ENCODE measurements at places on chromosomes 7 and 10.
A peak's percentile ranks its signal among the peaks of the same experiment; 100 is the strongest.

- no peak for DNase-seq
Measured at GRCh38 chr10:11231285-11231684, 213.6 kb downstream of the CELF2 start.

GRCh38 chr10:116101616-116102315, 171.2 kb downstream of the GFRA1 start:
- no peak for DNase-seq

DNA sequence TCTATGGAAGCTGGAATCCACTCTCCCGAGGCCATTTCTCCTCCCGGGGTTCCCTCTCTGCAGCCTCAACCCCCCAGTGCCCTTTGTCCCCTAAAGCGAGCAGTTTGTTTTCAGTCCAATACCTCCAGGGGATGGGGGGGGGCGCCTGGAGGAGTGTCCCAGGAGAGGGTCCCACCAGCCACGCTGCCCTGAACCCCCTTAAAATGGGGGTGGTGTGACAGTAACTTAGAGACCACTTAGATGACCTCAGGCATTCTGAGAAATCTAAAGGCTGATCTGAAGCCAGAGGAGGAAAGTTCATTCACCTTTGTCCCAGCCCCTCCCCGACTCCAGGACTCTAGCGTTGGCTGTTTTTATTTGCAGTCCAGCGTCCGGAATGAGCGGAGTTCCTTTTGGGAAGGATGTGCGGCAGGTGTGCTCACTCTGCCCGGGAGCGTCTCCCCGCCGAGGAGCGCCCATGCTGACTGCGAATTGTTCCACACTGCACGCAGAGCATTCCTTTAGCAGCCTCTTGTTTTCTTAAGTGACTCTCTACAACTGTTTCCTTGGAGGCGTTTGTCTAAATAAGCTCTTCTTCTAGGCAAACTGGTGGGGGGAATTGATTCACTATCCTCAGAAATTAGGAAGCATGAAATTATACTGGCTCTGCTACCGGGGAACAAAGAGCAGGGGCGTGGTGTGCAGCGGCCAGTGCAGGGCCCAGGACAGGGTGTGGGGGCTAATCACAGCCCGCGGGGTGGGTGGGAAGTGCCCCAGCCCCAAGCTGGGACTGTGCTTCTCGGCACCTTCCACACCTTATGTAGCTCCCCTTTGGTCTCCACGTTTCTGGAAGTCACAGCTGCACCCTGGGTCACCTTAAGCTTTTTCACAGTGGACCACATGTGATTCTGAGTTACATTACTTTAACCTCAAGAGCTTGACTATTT, 46.3 kb downstream of the SYPL1 start:
- no peak for DNase-seq

DNA sequence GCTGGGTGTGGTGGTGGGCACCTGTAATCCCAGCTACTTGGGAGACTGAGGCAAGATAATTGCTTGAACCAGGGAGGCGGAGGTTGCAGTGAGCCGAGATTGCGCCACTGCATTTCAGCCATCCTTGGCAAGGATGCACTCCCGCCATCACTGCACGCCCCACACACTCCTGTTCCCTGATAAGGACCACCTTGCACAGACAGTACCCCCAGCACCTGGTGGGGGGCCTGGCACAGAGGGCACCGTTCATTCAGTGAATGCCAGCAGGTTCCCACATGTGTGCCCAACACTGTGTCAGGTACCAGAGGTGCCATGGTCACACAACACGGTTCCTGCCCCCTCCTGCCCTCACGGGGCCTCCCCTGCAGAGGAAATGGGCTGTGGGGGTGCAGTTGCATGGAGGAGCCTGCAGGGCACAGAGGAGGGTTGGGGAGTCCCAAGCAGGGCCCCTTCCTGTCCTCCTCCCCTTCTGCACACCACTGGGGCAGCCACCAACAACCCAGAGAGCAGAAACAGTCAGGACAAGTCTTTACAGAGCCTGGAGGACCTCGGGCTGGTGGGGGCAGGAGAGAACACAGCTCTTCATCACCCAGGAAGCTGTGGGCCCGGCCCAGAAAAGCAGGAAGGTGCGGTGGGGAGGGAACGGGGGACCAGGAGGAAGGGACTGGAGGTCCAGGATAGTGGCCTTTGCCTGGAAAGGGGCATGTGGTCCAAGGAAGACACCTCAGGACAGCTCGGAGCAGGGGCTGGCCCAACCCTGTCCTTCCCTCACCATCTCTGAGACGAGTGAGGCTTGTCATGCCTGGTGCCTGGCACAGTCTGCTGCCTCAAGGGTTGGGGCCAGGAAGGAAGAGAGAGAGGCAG, 7.1 kb downstream of the CRYGN start:
- DNase-seq = no peak

DNA sequence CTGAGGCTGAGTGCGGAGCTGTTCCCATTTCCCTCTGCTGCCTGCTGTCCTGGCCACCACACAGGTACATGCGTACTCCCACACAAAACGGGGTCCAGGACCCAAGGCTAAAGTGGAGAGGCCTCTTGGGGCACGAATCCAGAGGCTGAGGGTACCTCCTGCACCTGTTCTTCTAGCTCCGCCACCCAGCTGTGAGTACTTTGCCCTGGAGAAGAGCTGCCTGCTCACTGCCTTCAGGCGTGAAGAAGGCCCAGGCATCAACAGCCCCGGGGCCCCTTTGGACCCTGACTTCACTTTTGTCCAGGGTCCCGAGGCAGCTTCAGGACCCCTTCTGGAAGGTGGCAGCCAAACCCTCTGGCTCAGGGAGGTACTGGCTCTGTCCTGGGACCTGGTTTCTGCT, 88.6 kb downstream of the HIF1AN start:
- DNase-seq = no peak

- DNase-seq = no peak
Measured at GRCh38 chr7:98945852-98946251, 67.5 kb downstream of the TRRAP start.

DNA sequence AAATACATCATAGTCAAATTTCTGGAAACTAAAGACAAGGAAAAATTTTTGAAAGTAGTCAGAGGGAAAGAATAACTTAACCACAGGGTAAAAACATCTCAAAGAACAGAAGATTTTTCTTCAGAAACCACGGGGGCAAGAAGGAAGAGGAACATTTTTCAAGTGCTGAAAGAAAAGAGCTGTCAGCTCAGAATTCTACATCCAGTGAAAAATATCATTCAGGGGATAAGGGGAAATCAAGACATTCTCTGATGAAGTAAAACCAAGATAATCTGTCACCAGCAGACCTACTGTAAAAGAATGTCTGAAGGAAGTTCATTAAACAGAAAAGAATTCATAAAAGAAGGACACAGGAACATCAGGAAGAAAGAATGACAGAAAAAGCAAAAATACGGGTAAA, 111.2 kb upstream of the TMEM72 start:
- DNase-seq = no peak

DNA sequence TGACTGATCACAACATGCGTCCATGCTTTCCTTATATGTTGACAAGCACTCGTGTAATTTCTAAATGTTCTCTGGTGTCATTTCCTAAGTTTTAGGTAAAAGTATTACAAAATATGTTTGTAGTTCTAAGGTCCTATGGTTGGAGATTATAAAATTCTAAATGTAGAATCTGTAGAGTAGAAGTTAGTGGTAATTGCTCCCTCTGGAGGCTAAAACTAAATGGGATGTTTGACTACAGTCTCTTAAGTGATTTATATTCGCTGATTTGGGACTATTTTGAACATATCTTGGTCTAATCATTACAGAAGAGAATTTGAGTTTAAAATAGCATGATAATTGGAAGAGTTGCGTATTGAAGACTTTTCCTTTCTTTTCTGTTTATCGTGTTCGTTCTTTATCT, 74.1 kb downstream of the ZMYND11 start:
- DNase-seq = no peak

- DNase-seq = no peak
Measured at GRCh38 chr7:50832744-50833143, 50.0 kb upstream of the GRB10 start.

DNA sequence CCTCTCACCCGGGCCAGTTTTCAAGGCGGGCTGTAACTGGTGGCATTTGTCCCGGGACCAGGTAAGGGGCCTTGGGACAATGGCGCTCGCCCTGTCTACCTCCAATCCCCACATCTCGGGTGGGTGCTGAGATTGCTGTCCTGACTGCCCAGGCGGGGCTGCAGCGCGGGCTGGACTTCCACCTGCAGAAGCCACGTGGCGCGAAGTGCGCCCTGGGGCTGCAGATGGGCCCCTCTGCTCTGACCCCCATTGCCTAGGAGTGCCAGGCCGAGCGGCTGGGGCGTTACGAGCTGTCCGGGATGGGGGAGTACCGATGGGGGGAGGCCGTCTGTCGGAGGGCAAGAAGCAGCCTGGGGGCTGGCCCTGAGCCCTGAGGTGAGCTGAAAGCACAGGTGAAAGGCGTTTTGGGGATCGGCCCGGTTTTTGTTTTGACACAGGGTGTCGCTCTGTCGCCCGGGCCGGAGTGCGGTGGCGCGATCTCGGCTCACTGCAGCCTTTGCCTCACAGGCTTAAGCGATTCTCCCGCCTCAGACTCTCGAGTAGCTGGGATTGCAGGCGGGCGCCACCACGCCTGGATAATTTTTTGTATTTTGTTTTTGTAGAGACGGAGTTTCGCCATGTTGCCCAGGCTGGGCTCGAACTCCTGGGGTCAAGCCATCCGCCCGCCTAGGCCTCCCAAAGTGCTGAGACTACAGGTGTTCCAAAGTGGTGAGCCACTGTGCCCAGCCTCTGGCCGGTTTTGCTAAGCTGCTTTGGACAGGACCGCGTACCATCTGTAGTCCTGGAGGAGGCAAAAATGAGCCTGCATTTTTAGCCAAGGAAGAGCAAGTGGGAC, at the start of gene SFXN2:
TSS of gene SFXN2 (plus strand) at position 16 of the 835 bp plus-strand sequence. CDS start 12,001 bp downstream, outside the sequence.
- no peak for DNase-seq

- no peak for DNase-seq
Measured at GRCh38 chr7:140168816-140169215, 8.0 kb downstream of the KDM7A start.

GRCh38 chr10:14731875-14732512, 42.7 kb downstream of the FAM107B start:
- DNase-seq = no peak

- no peak for DNase-seq
Measured at GRCh38 chr10:52895059-52895458, 122.5 kb upstream of the MBL2 start.

GRCh38 chr7:1607696-1608095, 37.9 kb upstream of the PSMG3 start:
- DNase-seq = no peak

GRCh38 chr10:118698421-118698820, 56.3 kb downstream of the CACUL1 start:
- no peak for DNase-seq

- DNase-seq = no peak
Measured at GRCh38 chr7:84924353-84924752, 262.5 kb downstream of the SEMA3D start.

DNA sequence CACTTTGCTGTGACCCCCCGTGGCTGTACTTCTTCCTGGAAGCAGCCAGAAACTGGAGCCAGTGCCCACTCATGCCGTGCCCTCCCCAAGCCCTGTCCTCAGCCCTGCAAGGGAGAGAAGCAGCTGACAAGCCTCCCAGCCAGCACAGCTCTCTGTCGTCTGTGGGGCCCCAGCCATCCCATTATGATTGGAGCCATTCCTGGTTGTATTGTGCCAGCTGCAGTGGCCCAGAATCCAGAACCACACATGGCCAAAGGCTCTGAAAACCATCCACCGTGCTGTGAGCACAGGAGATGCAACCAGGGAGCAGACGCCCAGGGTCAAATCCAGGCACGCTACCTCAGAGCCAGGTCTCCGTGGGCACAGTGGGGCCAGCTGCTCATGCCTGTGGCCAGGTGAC, 18.7 kb downstream of the GRID2IP start:
- peak; percentile 13 for DNase-seq

- no peak for DNase-seq
Measured at GRCh38 chr7:108077709-108078108, 52.5 kb downstream of the LAMB4 start.

DNA sequence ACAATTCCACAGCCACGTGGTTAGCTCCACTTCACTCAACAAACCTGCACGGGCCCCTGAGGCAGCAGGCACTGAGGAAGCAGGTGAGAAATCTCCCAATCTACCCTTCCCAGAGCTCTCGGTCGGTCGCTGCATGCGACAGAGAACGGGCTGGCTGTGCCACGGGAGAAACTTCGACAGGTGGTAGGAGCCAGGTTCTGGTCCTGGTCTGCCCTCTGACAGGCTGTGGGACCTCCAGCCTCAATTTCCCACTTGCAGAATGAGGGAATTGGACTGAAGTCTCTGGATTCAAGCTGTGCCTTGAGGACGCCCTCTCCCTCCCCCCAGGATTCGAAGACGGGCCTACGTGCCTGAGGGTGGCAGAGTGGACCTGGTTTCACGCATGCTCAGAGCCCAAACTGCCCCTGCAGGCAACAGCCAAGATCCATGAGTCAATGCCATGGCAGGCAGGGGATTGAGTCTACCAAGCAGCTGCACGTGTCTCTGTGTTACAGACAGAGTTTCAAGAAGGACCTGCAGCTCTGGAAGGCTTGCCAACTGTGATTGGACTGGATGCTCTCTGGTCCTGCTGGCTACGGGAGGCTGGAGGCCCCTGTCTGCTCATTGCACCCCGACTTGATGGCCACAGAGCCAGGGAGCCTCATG, 215.0 kb downstream of the USP6NL start:
- no peak for DNase-seq

DNA sequence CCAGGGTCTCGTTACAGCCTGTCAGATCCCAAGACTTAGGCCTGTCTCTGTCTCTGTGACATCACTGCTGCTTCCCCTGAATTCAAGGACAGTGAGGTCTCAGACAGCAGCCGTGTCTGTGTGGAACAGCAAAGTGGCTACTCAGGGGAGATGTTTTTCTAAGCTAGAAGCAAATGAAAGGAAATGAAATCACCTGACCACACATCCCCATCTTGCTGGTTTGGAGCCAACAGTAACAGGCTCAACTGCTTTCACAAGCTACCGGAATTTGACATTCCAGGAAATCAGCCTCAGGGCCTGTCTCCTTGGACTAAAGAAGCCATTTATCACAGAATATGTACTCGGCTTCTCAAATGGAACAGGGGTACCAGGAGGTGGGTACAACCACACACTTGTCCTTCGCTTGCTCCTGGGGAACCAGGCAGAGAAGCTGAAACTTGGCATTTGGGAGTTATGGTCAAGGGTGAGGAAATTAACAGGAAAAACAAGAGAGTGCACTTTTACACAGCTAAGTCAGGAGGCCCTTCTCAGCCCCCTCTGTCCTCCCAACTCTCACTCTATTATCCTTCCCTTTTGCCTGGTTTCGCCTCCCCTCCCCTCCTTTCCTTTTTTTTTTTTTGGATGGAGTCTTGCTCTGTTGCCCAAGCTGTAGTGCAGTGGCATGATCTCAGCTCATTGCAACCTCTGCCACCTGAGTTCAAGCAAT, 73.2 kb downstream of the SPDYE5 start:
- DNase-seq = no peak

DNA sequence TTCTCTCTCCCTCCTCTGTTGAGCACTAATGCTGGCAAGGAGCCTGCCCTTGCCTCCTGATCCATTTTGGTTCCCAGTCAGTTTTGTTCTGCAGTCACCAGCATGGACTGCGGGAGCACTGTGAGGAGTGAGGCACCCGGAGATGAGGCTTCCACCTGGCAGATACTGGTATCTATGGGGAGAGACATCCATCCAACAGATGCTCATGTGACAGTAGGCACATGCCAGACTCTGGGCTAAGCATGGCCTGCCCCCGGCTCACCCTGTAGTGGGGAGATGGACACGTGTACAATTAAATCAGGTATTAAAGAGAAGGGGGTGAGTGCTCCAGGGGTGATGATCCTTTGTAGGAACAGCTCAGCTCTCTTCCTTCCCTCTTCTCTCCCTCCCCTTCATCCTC, 74.0 kb upstream of the PODXL start:
- DNase-seq = no peak

Measured in retina (tissue), 1 donor.